Fibroblast of skin of back (primary cell): ENCODE measurements at places on chromosomes 1 and 21.

- peak; percentile 56 for DNase-seq
Measured at GRCh38 chr1:40711465-40712404, 20.2 kb downstream of the NFYC start.

GRCh38 chr1:158374860-158375259 is 21.2 kb downstream of the CD1E start:
- no peak for DNase-seq

DNA sequence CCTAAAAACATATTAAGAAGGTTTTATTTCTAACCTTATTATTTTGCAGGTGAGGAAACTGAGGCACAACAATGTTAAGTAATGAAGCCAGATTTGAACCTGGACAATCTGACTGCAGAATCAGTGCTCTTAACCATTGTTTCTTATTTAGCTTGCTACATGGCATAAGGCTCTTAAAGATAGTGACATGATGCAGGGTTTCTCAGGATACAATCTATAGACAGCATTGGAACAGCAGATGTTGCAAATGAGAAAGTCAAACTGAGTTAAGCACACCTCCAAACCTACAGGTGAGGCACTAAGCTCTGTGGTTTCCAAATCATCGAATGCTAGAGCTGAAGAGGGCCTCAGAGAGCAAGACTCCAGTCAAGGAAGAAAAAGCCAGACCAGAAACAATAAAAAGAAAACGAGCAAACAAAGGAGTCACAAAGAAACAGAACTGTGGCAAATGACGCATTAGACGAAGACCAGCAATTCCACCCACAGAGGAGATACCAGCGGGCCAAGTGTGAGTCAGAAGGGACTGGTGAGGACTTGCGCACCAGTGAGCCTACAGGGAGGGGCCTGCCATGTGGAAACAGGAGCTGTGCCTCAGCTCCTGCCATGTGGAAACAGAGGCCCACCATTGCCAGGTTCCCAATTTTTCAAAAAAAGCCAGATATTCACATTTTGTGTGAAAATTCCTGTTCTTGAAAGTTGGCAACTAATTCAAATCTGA is 14.4 kb downstream of the CD58 start:
- DNase-seq = peak; percentile 70

DNA sequence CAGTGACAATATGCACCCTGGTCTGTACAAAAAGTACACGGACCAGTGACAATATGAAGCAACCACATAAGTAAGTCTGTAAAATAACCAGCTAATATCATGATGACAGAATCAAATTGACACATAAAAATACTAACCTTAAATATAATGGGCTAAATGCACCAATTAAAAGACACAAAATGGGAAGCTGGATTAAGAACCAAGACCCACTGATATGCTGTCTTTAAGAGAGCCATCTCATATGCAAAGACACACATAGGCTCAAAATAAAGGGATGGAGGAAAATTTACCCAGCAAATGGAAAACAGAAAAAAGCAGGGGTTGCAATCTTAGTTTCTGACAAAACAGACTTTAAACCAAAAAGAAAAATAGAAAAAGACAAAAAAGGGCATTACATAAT is 70.4 kb upstream of the VCAM1 start:
- no peak for DNase-seq

DNA sequence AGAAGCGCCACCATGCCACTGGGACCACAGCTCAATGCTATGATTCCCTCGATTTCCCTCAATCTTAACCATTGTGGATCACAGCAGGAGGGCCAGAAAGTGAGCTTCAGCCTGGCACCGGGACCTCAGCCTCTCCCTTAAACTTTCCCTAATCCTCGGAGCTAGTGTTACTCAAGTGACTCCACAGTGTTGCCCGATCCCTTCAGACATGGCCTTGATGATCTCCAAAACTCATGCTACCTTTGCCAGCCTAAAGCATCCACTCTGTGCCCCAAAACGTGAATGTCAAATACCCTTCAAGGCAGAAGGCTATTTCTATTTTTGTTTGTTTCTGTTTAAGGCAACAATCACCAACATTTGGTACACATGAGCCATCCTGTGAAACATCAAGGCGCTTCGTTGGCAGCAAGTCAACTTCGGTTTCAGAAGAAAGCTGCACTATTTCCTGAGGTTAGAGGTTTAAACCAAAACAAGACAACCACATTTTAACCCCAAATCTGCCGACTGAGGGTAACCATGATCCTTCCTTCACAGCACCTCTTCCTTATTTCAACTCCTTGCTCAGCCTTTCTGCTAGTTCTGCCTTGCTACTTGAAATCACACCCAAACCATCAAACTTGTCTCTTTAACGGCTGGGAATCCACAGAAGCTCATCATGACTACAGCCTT is 94.4 kb upstream of the KRTAP19-8 start:
- DNase-seq = peak; percentile 22

DNA sequence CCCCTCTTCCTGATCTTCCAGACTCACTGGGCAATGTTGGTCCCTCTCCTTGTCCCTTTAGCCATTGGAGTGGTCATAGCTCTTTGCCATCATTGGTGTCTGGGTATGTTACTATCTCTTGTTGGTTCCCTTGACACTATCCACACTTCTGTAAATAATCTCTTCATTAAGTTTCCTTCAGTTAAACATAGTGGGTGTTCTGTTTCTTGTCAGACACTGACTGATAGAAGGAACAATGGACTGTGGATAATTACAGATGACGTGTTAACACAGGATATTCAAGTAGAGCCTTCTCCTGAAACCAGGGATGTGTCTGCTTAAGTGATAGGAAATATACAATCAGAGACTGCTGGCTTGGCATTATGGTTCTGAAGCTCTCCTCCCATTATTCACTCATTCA is 458.3 kb upstream of the USP24 start:
- no peak for DNase-seq

DNA sequence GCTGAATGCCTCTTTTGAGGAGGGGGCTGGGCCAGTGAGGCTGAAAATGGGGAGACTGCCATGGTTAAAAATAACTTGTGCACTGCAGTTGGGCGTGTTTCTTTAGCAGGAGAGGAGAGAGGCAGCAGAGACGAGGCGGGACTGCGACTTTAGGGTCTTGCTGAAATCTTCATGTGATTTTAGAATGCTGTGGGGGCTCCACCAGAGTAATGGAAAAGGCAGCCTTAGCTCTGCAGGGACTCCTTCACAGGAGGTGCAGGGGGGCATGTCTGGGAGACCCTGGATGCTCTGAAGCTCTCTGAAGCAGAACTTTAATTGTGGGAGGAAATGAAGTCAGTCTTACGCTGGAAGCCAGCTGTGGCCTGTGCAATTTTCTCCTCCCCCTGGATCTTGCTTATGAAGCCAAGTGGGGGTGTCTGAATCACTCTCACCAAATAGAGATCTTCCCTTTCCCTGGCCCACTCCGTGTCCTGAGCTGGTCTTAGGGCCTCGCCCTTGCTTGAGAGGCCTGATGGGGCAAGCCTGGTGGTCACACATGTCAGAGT is 60.8 kb downstream of the NDUFS5 start:
- peak; percentile 48 for DNase-seq

GRCh38 chr1:186615332-186615731 is 64.9 kb downstream of the PTGS2 start:
- no peak for DNase-seq

DNA sequence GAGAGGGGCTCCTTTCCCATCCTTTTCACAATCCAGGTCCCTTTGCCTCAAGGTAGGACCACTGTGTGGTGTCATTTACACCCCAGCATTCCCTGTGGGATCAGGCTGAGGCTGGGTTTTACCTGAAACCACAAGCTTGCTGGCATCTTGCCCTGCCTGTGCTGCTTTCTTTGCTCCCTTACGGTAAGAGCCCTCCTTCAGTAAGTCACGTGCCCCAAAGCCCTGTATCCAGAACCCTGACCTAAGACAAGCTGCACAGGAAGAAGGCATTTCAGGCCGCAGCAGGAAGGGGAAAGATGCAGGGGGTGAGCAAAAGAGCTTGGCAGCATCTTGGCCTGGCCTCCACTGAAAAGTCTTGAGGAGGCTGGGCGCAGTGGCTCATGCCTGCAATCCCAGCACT is 58.4 kb downstream of the KLHDC7A start:
- DNase-seq = no peak

DNA sequence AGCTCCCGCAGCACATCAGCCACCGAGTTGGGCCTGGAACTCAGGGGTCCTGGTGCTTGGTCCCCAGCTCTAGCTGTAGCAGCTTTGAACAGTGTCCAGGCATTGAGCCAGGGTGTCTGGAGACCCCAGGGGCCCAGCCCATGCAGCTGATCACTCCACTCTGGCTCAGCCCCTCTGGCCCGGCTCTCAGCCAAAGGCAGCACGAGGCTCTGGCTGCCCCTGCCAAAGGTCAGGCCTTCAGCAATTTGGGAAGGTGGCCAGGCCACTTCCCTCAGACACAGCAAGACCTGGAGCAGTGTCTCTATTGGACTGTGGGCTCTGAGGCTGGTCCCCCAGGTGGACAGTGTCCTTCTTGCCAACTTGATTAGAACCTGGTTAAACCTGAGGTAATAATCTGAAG is 34.4 kb upstream of the RNF19B start:
- DNase-seq = no peak

GRCh38 chr1:231964241-231964640 is 337.7 kb downstream of the DISC1 start:
- DNase-seq = no peak

DNA sequence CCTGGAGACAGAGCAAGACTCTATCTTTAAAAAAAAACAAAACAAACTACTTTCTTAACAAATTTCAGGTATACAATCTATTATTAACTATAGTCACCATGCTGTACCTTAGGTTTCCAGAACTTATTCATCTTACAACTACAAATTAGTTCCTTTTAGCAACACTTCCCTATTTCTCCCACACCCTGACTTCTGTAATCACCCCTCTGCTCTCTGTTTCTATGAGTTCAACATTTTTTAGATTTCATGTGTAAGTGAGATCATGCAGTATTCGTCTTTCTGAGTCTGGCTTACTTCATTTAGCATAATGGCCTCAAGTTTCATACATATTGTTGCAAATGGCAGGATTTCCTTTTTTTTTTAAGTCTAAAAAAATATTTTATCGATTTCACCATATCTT is 77.9 kb upstream of the LPGAT1 start:
- DNase-seq = no peak

DNA sequence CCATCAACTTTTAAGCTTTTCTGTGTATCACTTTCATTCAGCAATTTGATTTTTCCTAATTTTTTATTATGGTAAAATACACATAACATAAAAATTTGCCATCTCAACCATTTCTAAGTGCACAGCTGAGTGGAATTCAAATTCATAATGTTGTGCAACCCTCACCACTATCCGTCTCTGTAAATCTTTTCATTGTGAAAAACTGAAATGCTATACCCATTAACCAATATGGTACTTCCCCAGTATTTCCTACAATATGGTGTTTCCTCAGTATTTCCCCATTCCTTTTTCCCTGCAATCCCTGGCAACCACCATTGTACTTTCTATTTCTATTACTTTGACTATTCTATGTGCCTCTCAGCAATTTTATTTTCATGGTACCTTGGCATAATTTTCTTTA is 6.8 kb downstream of the STPG1 start:
- no peak for DNase-seq

GRCh38 chr1:52769346-52770033 is 43.2 kb downstream of the ZYG11B start:
- DNase-seq = no peak

GRCh38 chr1:15430787-15431570 is 7.3 kb upstream of the CTRC start:
- peak; percentile 41 for DNase-seq

DNA sequence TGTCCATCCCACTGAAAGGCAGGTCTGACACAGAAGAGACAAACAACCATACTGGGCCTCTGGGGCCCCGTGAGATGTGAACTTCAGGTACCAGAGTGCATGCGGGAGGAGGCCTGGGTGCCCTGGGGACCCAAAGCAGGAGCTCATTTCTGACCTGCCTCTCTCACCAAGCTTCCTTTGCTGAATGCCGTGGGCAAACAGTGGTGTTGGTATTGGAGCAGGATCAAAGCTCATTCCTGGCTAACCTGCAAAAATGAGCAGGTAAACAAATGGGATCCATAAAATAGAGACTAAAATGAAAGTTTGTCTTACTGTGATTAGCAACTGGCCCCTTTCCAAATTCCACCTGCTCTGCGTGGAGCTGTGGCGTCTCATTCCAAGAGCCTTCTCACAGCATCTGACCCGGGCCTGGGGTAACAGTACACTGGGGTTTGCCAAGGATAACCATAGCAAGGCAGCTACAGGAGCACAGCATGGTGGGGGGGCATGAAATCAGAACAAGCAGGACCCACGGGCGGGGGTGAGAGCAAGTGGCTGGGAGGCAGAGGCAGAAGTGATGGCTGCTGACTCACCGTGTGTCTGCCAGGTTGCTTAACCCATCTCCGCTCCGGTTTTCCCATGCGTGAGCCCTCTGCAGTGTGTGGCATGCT is 103.6 kb downstream of the KIF26B start:
- no peak for DNase-seq

DNA sequence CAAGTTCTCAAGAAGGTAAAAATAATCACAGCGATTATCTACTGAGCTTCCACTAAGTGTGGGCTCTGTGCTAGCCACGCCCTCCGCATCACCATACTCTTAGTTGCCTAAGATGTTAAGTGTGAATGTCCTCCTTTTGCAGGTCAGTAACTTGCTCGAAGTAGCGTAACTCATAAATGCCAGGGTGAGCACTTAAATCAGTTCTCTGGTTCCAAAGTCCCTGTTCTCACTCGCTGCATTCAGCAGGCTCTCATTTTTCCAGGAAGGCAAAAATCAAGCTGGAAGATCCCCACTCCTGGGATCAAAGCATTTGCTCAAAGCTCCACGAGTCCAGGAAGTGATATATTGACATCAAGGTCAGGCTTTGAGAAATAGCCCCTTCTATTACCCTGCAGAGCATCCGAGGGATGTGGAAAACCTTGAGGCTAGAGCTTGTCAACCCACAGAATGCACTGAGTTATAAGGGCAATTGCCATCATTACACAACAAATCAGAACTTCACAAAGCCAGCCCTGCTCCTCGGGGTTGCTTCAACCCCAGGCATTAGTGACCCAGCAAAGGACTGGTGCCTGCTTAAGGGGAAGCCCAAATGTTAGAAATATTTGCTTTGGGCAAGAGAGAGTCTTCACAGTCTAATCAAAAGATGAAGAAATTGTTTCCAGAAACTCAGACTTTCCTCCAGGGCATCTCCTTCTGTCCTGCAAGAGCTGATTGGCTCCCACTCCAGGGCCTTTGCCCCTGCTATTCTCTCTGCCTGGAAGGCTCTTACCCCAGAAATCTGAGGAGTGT is 19.5 kb downstream of the SLC30A1 start:
- DNase-seq = no peak

GRCh38 chr1:15941899-15942660 is 33.8 kb downstream of the ZBTB17 start:
- DNase-seq = no peak

DNA sequence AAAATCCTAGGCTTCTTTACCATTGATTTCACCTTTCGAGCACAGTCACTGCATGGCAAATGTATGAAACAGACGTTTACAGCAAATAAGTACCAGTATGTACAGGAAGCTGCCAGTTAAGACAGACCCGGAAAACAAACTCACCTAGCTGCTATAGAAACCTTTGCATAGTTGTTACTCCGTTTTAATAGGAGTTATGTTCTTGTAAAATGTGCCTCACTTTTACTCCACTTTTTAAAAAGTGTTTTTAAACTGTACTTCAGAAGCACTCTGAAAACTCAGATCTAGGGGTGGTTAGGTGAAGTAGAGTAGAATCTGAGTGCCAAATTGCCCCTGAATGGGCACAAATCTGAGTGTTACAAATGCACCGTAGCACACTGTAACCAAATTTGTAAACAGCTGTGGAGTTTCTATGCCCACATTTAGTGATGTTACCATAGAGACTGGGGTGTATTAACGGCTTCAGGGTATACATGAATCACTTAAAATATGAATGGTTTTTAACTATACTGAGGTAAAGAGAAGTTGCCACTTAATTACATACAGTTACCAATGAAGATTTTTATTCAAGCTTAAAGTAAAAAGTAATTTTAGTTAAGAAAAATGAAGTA is 30.7 kb downstream of the CNIH4 start:
- no peak for DNase-seq

GRCh38 chr1:72954943-72955342 is 672.6 kb upstream of the NEGR1 start:
- DNase-seq = no peak
